Dermis microvascular lymphatic vessel endothelial cell (primary cell): ENCODE measurements at places on chromosomes 6 and 20. TPM values are rescaled to one million over a fixed set of nuclear protein-coding genes. Genes with fewer than 3 reads are reported as not detected.
A peak's percentile ranks its signal among the peaks of the same experiment; 100 is the strongest.

- no peak for DNase-seq
Measured at GRCh38 chr20:34861386-34862084, 11.1 kb downstream of the GGT7 start.

Gene HAO1
- total RNA-seq, result not detected in 2 replicates

DNA sequence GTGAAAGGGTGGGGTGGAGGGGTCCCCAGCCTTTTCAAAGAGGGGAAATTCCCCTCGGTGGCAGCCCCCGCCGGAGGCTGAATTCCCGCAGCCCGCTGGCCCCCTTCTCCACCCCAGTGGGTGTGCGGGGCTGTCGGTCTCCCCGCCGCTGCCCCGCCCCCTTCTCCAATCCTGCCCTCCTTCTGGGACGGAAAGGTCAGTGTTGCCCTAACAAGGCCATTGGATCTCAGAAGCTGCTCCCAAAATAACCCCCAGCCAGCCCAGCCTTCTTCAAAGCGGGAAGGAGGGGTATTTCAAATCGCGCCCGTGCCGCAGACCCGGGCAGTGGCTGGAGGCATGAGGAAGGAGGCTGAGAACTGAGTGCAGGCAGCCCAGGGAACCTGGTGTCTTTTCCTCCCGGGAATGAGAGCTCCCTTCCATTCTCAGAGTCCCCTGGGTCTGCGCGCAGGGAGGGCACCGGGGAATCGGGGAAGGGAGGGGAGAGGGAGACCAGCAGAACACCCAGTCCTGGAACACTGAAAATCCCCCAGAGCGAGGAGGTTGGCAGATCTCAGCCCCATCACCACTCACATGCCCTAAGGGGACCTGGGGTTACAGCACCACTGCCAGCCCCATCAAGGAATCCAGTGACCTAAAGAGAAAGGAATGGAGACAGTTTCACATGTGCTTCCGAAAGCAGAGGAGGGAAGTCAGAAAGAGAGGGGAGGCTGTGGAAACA lies at the start of gene JPH2:
Gene JPH2, minus strand, starts transcription at position 135 of the 718 bp plus-strand sequence. CDS start 483 bp downstream, outside the sequence.
- peak; percentile 24 for DNase-seq

Gene KLHDC3
- total RNA-seq, result 131 and 152 TPM in 2 replicates

Gene OXT
- total RNA-seq, result not detected in 2 replicates

Gene GMNN
- 11.9 and 16.8 TPM in 2 replicates for total RNA-seq

- DNase-seq, result no peak
Measured at GRCh38 chr20:46351357-46352058, 43.2 kb upstream of the CDH22 start.

Gene RRAGD
- 0.26 and 0.76 TPM in 2 replicates for total RNA-seq

Gene LY6G6C
- not detected in 2 replicates for total RNA-seq

DNA sequence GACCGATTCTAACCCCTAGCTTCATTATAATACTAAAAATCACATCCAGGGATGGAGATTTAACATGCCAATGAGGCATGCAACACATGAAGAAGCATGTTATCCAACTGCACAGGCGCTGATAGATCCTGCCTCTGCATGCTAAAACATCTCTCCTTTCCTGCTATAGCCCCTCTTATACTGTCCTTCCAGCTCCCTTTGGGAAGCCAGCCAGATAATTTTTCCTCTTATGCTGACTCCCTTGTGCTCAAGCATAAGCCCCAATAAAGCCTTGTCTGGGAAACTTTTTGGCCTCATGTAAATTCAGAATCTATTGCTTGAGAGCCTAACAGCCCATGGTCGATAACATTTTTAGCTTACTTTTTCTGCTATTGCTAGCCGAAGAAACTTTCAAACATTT lies 404.3 kb downstream of the EPM2A start:
- no peak for DNase-seq

Gene NRSN1
- total RNA-seq, result not detected in 2 replicates

Gene PSORS1C1
- total RNA-seq, result 3.7 and 3.8 TPM in 2 replicates

DNA sequence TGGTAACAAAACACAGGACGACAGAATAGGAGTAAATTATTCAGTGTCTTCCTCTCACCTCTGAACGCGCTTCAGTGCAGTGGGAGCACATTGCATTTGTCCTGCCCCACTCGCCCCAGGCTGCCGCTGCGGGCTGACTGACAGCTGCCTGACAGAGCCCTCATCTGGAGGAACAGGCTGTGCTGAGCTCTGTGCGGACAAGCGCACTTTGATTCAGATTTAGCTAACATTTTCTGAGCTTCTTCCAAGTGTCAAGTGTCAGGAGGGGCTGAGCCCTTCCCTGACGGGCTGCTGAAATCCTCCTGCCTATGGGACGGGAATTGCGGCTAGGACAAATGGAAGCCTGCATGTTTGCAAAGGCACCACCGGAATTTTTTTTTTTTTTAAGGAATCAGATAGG lies 383.0 kb upstream of the CDH4 start:
- DNase-seq, result no peak

- no peak for DNase-seq
Measured at GRCh38 chr6:159913862-159914564, 23.2 kb downstream of the MAS1 start.

GRCh38 chr20:46275091-46275490 lies 33.2 kb downstream of the CDH22 start:
- DNase-seq, result no peak

GRCh38 chr6:166405386-166405785 lies 22.6 kb upstream of the MPC1 start:
- DNase-seq, result no peak

Gene DLK2
- 0.39 and 0.76 TPM in 2 replicates for total RNA-seq

DNA sequence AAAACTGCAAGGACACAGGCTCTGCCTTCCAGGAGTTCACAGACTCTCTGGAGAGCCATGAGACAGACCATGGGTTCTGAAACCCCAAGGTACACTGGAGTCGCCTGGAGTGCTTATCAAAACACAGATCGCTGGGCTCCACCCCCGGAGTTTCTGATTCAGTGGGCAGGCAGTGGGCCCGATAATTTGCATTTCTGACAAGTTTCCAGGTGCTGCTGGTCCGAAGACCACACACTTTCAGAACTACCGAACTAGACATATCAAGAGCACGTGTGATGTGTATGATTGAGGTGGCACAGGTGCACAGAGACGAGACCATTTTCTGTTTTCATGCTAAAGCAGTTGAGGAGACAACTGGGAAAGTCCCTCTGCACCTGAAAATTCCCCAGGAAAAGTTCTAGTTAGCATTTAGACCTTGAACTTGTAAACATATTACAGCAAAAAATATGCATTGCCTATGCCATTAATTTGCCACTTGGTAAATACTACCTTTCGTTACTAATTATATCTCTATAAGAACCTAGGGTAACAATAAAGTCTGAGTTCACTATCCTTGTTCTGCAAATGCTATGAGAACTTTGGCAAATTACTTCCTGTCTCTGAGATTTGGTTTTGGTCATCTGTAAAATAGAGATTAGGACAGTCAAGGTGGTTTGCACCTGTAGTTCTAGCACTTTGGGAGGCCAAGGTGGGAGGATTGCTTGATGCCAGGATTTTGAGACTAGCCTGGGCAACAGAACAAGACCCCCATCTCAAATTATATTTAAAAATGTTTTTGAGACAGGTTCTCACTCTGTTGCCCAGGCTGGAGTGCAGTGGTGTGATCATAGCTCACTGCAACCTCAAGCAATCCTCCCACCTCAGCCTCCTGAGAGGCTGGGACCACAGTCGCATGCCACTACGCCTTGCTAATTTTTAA lies 14.3 kb upstream of the PIM1 start:
- no peak for DNase-seq

Gene SERPINB1
- 18.3 and 36.3 TPM in 2 replicates for total RNA-seq

- DNase-seq, result no peak
Measured at GRCh38 chr6:134870677-134871498, 79.0 kb downstream of the ALDH8A1 start.

Gene HCRTR2
- not detected in 2 replicates for total RNA-seq

Gene SPATS1
- not detected in 2 replicates for total RNA-seq

DNA sequence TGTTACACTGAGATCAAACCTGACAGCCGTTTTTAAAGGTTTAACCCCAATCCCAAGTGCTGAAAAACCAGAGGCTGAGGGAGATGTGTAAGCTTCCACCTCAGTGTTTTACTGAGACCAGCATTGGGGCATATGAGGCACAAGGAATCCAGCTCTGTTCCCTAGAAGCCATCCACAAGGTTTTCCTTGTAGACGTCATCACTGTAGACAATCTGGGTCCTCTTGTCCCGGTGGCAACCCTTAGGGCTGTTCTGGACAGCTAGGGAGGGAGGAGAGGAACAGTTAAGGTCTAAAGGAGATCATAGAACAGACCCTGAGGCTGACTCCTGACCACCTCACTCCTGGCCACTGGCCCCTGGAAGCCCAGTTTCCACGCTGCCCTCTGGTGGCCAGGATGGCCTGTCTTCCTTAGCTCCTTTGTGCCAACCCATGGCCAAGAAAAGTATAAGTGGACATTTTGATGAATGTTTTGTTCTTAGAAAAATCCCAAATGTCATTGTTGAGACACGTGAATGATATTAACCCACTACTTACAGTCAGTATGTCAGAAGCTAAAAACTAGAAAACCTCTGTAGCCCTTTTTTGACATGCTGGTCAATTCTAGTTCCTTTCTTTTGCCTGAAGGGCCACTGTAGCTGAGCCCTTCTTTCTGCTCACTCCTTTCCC lies 6.4 kb downstream of the CFB start:
- peak; percentile 63 for DNase-seq

DNA sequence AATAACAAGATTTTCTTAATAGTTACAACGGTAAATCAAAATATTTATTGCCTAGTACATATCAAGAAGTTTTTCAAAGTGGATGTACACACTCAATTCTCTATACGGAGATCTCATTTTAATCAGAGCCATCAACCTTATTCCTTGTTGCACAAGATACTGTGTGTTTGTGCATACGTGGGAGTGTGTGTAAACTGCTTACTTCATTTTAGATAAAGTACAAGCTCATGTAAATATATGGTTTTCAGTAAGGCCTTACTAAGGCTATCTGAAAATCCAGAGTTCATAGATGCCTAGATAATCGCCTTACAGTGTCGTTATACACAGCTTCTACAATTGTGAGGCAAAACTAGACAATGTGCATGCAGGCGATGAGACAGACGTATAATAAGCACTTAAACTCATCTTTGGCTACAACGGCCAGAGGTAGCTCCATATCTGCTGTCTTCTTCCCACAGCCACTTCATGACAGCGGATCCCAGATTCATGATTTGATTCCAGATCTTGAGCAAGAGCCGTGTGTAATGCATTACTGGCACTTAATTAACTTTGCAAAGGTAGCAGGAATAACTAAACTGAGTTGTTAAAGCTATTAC lies 2.5 kb downstream of the PERP start:
- DNase-seq, result no peak

Gene POPDC3
- 0.25 and 0.39 TPM in 2 replicates for total RNA-seq

- no peak for DNase-seq
Measured at GRCh38 chr6:36968266-36968977, 13.9 kb downstream of the PI16 start.

DNA sequence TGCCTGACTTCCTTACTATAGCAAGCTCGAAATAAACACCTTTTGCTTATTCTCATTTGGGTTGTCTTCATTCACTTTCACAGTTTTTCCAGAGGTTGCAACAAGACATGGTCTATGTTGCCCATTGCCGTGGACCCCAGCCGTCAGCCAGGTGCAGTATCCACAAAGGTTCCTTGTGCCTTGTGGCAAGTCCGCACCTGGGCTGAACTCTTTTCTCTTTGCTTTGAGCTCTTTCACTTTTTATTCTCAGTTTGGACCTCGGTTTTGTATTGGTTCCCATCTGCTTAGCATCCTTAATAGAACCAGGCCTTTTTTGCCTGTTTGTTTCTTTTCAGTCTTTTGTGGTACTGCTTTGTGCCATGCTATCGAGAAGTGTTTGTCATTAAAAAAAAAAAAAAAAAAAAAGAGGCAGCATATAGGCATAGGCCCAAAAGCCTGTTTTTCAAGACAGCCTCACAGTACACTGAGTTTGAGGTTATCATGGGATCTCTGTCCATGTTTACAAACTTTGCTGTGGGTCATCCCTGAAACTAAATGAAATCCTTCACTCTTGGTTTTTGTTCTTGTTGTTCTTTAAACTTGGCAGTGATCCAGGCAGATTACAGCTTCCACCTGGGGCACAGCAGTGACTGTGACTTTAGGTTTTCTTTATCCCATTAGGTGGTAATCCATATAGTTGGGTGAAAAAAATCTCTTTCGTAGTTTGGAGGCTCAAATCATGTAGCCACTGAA lies 33.3 kb downstream of the GSTA3 start:
- DNase-seq, result no peak

- no peak for DNase-seq
Measured at GRCh38 chr6:57243954-57244353, 21.8 kb upstream of the RAB23 start.

DNA sequence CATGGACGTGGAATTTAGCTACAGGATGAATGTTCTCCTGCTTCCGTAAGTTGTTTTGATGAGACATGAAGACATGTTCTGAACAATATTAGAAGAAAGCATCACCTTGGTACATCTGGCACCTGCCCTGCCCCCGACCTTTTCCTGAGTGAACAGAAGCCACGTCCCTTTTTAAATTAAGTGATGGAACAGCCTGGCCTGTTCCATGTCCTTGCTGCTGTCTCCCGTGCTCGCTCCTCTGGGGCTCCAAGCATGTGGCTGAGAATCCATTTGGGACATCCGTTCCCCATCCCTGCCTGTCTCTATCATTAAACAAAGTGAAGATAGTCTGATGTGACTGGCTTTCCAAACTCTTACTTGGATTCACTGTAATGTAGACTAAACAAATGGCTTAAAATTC lies 36.4 kb downstream of the ERMARD start:
- DNase-seq, result no peak
